Large intestine (tissue), 12 donors: ENCODE measurements at places on chromosomes 3 and 15.

DNA sequence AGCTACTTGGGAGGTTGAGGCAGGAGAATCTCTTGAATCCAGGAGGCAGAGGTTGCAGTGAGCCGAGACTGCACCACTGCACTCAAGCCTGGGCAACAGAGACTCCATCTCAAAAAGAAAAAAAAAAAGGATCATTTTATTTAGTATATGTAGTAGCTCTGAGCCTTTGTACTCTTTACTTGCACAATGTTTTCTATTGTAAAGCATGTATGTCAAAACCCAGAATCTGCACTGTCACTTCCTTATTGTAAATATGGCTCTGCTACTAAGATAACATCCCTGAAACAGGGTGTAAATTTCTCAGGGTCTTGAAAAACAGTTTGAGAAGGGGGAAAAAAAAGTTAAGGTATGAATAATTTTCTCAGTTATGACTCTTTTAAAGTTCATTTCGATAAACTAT, 35.1 kb downstream of the SLMAP start:
- DNase-seq = peak; percentile 48

- no peak for DNase-seq
Measured at GRCh38 chr3:195297446-195297845, 26.5 kb upstream of the XXYLT1 start.

GRCh38 chr15:91465086-91465485, 365.0 kb downstream of the SV2B start:
- DNase-seq = no peak

DNA sequence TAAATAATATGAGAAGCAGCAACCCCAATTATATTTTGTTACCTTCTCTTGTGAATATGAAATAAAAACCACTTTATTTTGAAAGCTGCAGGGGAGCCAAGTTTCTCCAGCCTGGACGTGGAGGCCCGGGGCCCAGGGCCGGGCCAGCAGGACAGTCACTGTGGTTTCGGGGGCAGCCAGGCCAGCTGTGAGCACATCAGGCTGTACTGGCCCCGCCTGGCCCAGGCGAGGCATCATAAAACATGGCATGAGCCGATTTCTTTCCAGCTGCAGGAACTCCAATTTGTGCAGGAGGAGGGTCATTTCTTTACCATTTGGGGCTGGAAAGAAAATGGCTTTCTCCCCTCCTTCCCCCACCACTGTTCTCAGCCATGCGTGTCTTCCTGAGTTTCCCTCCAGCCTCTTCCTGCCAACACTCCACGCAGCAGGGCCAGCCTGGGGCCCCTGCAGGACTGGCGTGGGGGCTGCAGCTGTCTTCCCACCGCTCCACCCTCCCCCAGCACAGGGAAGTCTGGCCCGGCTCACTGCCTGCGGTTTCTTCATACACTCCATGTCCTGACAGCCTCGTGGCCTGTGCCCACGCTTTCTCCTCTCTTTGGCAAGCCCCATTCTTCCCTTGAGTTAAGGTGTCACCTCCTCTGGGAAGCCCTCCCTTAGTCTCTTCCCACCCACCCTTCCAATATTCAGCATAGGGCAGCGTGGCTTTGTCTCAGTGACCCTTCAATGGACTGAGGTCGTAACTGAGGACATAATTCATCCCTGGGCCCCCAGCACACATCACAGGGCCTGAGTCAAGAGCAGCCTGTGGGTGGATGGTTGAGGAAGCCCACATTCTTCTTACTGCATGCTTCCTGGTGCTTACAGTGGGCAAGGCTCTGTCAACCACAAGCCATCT, 135.8 kb downstream of the CHSY1 start:
- DNase-seq = peak; percentile 30

DNA sequence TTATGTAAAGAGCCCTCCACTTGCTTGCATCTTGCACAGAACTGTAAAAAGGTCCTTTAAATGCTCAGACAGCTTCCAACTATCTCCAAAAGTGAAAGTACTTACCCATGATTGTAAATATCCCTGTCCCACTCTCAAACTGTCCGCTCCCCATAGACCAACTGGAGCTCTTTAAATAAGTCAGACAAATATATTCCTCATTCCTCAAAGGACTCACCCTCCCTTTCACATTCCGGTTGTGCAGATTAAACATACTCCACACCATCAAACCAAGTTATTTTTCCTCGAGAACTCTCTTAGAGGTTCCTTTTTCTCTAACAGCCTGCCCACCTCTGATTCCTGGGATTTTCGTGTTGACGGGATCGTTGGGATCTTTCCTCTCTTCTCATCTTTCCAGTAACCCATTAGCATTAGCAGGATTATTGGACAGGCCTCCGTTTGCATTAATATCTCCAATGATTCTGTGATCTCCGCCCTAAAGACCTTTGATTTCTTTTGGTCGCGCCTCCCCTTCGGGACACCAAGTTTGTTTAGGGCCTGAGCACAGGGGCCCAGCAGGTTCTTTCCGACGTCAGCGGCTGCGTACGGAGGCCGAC, 763 bp downstream of the GOLGB1 start:
- DNase-seq = no peak
